CD4-positive, alpha-beta T cell treated with Interleukin-10 for 1 hour (primary cell): ENCODE measurements at places on chromosomes 2 and 18.

DNA sequence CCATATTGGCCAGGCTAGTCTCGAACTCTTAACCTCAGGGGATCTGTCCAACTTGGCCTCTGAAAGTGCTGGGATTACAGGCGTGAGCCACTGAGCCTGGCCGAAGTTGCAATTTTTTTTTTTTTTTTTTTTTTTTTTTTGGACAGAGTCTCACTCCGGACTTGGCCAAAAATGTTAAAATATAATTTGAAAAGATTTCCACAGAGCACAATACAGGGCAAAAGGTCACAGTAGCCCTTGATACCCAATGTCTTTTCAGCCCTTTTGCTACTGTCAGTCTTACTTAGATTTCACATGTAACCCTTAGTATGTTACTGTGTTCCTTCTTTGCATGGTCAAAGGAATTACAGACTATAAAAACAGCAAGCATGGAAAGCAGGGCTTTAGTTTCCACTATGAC lies 42.6 kb upstream of the MAPRE2 start:
- DNase-seq = no peak

GRCh38 chr2:169716938-169717690 lies 16.5 kb upstream of the KLHL23 start:
- no peak for DNase-seq

- DNase-seq = no peak
Measured at GRCh38 chr18:62555135-62555534, 32.3 kb downstream of the ZCCHC2 start.

- no peak for DNase-seq
Measured at GRCh38 chr2:152682663-152683062, 34.6 kb downstream of the PRPF40A start.

DNA sequence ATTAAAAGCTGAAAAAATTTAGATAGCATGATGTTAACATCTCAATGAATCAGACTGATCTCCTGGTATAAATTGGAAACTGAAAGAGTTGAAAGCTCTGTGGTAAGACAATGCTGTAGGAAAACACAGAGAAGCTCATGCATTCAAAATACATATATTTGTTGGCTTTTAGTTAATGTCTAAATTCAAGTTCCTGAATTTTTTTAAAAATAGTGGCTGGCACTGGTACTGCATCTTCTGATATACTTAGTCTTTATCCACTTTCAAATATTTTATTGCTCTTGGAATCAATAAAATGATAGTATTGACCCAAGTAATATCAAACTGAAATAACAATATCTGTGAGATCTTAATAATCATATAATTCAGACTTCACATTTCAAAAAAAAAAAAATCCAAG lies 151.4 kb upstream of the FIGN start:
- no peak for DNase-seq
